Glomerular endothelial cell (primary cell): ENCODE measurements at places on chromosomes 6 and 20. TPM values are rescaled to one million over a fixed set of nuclear protein-coding genes. Genes with fewer than 3 reads are reported as not detected.

GRCh38 chr6:2021713-2022125 lies 223.7 kb downstream of the GMDS start:
- no peak for DNase-seq

Gene SNAP91
- total RNA-seq, result 0.23 TPM in 1 of 2 replicates, not detected in the other

DNA sequence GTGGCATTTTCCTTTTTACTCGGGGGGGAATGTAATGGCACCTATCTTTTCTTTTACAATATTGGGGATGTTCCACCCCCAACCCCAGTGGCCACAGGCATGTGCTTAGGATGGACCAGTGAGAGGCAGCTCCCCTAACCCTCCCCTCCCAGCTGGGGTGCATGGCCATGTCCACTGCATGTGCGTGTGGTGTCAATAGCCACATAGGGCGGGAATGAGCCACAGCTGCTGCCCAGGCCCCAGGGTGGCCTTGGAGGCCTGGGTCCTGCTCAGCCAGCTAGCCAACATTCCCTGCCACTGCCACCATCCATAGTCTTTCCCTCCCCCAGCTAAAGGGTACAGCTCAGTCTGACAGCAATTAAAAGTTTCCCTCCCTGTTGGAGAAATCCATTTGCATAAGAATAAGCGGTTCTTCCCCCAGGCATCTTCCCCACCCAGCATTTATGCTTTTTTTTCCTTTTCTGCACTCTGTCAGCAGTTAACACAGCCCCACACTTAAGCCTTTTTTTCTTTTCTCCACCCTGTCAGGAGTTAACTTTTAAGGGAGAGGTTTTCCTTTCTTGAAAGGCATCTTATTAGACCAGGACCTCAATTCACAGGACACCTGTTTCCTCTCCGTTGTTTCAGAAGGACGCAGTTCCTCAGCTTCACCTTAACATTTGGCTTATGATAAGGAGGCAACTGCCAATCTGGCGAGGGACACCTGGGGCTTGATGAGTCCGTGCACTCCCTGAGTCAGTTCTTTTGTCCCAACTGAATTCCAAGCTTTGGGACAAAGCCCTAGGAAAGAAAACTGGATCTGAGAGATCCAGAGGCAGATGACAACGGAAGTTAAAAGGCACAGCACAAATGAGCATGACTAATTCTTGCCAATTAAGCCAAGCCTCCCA lies 121.4 kb downstream of the TPBG start:
- no peak for DNase-seq

DNA sequence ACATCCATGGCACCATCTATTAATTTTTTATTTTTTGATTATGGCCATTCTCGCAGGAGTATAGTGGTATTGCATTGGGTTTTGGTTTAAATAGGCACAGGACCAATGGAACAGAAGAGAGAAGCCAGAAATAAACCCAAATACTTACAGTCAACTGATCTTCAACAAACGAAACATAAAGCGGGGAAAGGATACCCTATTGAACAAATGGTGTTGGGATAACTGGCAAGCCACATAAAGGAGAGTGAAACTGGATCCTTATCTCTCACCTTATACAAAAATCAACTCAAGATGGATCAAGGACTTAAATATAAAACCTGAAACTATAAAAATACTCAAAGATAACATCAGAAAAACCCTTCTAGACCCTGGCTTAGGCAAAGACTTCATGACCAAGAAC lies 25.3 kb upstream of the RUNX2 start:
- no peak for DNase-seq

GRCh38 chr6:55980627-55981211 lies 105.3 kb upstream of the BMP5 start:
- peak; percentile 27 for DNase-seq

DNA sequence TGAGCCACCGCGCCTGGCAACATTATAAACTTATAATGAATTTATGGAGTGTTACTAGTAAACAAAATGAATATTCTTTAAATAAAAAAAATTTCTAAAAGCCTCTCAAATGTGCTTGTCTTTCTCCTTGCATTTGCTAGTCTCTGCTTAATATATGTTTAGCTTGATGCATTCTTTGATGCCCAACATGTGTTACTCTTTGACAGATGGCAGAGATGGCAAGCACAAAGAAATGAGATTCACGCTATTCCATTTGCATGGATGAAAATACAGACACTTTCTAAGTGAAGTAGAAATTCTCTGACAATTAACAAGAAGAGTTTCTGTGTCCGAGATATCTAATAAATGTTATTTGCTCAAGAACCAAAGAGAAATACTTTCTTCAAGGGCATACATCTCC lies 30.1 kb downstream of the DCDC2 start:
- DNase-seq, result no peak

DNA sequence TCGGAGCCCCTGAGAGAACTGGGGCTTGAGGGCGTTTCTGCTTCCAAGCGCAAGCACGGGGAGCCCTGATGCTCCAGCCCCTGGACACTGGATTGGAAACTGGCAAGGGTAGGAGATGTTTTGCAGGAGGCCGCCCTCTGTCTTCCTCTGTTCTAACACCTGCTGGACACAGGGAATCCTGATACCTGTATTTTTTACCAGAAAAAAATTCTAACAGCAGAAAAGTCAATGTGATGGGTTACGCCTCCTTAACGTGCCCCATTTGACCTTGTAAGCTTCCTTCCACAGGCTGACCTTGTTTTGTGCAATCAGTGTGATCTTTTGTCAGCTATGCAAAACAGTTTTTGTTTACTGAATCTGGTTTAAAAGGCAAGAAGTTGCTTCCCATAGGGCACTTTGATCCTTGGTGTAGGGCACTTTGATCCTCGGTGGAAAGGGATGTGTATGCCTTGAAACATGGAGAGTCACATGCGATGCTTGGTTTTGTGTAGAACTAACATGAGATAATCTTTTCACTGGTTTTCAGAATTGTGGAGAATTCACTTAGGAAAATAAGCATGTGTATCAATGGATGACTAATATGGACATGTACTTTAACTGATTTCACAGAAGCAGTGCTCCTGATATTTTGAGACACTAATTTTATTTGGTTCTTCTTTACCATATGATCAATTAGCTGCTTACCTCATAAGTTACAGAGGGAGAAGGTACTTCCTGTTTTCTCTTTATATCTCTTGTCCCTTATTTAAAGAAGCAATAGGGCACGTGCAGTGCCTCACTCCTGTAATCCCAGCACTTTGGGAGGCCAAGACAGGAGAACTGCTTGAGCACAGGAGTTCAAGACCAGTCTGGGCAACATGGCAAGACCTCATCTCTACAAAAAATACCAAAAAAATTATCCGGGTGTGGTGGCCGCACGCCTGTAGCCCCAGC lies 59.9 kb upstream of the MAP3K4 start:
- DNase-seq, result no peak

DNA sequence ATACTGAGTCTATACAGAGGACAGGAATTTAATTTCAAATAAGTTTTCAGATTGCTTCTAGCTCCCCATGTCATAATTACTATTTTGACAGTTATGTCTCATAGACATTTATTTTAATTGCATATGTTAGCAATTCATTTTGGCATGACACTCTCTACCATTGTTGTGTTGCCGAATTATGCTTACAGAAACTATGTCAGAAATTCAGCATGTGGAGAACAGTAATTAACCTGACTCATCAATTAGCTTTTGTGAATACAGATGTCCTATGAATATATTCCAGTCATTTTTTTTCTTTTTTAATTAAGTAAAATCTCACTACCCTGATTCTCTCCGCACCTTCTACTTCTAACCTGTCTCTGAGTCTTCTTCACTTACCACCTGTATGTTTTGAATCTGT lies 105.1 kb downstream of the NKAIN2 start:
- DNase-seq, result no peak

Gene TGM2
- total RNA-seq, result 448 and 670 TPM in 2 replicates

Gene RBPJL
- total RNA-seq, result not detected in 2 replicates

DNA sequence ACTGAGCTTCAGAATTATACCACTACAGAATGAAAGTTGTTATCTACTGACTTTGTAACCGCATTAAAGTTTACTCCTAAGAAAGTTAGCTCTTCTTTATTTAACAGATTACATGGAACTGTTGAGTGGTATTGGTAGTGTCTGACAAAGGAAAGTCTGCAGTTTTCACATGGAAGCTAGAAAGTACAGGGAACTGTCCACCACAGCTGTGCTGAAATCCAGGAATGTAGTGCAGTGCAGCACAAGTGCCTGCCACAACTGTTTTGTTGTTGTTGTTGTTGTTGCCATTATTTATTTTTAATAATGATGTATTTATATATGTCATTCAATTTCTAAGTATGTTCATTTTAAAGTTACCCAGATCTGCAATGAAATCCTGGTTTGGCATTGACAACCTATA lies 464.9 kb downstream of the TBC1D32 start:
- no peak for DNase-seq

Gene PAK5
- total RNA-seq, result not detected in 2 replicates

GRCh38 chr6:107056796-107057195 lies 28.8 kb downstream of the MTRES1 start:
- no peak for DNase-seq

Gene APCDD1L
- total RNA-seq, result 0.34 and 4.2 TPM in 2 replicates

Gene MCCD1
- not detected in 2 replicates for total RNA-seq

- DNase-seq, result no peak
Observed at GRCh38 chr6:5619249-5619648, 357.9 kb downstream of the FARS2 start.

DNA sequence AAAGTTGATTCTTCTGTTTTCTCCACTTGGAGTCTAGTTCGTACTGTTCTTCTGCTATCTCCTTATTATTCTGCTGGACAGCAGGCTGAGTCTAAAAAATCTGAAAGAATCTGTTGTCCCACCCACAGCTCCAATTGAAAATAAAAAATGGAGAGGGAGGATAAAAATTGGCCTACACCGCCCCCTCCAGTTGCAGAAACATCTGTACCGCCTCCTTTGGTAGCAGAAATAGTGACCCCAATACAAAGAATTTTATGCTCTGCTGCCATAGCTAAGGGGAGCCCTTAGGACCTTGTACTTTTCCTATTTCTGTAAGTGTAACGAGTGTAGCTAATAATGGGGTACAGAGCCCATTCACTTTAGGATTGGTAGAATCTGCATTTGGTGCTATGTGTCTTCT lies 4.9 kb upstream of the FKBP1A start:
- DNase-seq, result no peak

DNA sequence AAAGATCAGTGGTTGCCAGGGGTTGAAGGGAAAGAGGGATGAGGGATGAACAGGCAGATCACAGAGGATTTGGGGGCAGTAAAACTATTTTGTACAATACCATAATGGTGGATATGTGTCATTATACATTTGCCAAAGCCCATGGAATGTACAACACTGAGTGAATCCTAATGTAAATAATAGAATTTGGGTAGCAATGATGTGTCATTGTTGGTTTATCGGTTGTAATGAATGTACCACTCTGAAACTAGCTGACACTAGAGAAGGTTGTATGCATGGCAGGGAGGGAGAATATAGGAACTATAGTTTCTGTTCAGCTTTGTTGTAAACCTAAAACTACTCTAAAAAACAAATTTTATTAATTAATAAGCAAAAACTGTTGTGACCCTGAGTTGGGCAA lies 17.8 kb upstream of the ASF1A start:
- no peak for DNase-seq

Gene CGA
- total RNA-seq, result not detected in 2 replicates

Gene DACT2
- total RNA-seq, result not detected in 2 replicates

Gene OR2B6
- not detected in 2 replicates for total RNA-seq

DNA sequence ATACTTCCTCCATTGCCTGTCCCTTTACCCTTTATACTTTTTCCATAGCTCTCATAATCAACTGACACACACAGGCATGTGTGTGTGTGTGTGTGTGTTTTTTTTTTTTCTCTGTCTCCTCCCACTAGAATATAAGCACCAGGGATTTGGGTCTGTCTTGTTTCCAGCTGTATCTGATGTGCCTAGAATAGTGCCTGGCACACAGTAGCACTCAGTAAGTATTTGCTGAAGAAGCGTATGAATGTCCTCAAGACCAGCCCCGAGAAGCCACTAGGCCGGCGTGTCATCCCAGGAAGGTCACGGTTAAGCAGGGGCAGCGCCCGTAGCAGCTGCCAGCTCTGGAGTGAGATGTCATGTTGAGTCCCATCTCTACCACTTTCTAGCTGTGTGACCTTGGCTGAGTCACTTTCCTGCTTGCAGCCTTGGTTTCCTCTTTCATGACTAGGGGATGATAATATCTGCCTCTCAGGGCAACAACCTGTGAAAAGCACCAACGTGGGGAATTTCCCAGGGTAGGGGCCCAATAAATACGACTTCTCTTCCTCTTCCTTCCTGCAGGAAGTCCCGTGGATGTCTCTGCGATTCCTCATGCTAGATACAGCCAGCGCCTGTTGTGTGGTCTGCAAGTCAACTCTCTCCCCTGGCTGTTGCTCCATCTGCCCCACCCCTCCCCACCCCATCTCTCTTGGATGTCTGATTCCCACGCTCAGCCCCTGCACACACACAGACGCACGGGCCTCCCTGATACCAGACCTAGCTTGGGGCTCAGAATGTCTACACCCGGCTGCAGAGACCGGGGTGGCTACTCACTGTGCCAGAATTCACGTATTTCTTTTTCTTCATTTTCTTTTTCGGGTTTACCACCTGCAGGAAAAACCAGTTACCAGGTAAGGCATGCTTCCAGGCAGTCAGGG lies 58.1 kb downstream of the RAB44 start:
- DNase-seq, result no peak

GRCh38 chr6:155030148-155030720 lies 35.1 kb downstream of the TIAM2 start:
- no peak for DNase-seq

Gene BTN1A1
- not detected in 2 replicates for total RNA-seq

- DNase-seq, result no peak
Observed at GRCh38 chr6:14231501-14232280, 114.1 kb downstream of the CD83 start.

DNA sequence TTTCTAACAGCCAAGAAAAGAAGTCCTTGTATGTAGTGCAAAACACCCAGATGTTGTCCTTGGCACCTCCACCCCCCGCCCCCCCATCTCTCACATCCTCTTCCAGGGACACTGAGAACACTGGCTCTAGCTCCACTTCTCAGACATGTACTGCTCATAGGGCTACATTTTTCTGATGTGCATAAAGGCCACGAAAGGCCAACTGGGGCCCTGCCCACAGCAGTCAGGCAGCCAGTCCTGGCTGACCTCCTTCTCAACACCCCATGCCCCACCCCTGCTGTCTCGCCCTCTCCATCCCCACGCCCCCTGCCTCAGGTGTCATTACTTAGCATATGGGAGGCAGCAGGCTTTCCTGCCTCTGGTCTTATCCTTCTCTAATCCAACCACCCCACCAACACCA lies 11.3 kb downstream of the GABRR1 start:
- DNase-seq, result no peak

DNA sequence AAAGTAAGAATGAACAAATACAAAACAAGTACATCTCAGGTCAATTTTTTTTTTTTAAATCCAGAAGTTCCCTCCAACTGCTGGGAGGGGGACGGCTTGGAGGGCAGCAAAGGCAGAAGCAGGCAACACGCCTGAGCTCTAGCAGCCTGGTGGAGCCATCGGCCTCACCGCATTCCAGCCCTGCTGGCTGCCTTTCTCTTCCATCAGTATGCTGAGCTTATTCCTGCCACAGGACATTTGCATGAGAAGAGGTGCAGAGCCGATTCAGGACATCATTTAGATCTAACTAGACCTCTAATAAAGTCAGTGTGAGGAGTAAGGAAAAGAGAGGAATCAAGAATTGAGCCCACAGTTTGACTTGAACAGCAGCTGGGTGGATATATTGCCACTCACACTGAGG lies 318.8 kb downstream of the ZFAND3 start:
- DNase-seq, result no peak

GRCh38 chr6:36743538-36744303 lies 46.1 kb downstream of the RAB44 start:
- DNase-seq, result no peak

Gene PLEKHG1
- total RNA-seq, result 104 and 203 TPM in 2 replicates

GRCh38 chr6:170111141-170111664 lies 179.7 kb downstream of the DLL1 start:
- DNase-seq, result no peak

Gene SIRPB2
- 0.97 and 15.8 TPM in 2 replicates for total RNA-seq

Gene SPAG4
- total RNA-seq, result 5.7 and 9.4 TPM in 2 replicates

Gene TMEM244
- total RNA-seq, result not detected in 2 replicates
